ENCODE measurements at places on chromosomes 4 and X.

DNA sequence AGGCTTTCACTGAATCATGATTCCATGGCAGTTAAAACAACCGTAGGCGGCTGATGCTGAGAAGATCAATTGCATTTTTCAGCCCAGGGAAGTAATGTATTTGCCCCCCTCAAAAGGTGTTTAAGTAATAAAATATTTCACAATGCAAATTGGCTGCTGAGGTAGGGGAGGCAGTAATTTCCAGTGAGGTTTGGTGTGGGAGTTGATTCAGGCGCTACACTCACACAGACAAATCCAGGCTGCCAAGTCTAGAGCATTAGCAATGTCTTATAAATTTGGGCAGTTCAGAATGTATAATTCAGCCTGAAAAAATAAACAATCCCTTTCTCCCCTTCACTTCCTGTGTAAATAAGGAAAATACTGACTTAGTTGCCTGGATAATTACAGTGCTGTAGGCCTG, 461.7 kb downstream of the IDS start:
- no peak for DNase-seq

GRCh38 chrX:111608724-111609123, 72.2 kb upstream of the ALG13 start:
- DNase-seq = no peak

- no peak for DNase-seq
Measured at GRCh38 chr4:88690355-88690754, 7.3 kb downstream of the NAP1L5 start.

- DNase-seq = peak; percentile 39
Measured at GRCh38 chr4:121656269-121656641, 40.5 kb downstream of the ANXA5 start.

DNA sequence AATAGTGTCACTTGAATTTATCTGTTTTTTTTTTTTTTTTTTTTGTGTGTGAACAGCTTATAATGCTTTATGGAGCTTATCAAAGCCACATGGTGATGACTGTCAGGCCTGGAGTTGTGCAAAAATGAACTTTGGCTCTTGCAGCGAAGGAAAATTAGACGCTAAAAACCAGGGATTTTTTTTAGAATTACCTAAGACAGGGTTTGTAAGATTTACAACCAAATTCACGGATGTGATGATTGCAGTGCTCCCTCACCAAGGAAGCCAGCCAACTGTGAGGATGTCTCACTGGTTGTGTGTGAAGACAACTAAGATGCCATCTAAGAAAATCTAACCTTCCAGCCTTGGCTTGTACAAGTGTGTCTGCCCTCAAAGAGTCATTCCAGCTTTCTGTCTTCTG, 127.1 kb upstream of the SLC4A4 start:
- DNase-seq = no peak

- no peak for DNase-seq
Measured at GRCh38 chr4:67460574-67460973, 84.7 kb downstream of the CENPC start.

DNA sequence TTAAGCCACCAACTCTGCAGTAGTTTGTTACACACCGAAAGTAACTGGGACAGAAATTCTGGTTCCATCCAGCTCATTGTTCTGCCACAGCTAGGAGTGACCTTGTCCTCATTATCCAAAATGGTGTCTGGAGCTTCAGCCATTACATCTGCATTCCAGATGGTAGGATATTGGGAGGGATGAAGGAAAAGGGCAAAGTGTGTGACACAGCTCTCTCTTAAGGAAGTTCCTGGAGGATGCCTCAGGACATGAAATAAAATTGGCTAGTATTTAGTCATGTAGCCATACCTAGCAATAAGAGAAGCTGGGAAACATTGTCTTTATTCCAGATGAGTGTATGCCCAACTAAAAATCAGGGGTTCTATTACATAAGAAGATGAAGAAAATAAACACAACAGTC, 262.0 kb downstream of the BCOR start:
- DNase-seq = no peak

GRCh38 chrX:40806513-40807220, 71.3 kb upstream of the MED14 start:
- DNase-seq = no peak

- DNase-seq = no peak
Measured at GRCh38 chr4:143071351-143071750, 113.4 kb upstream of the USP38 start.

DNA sequence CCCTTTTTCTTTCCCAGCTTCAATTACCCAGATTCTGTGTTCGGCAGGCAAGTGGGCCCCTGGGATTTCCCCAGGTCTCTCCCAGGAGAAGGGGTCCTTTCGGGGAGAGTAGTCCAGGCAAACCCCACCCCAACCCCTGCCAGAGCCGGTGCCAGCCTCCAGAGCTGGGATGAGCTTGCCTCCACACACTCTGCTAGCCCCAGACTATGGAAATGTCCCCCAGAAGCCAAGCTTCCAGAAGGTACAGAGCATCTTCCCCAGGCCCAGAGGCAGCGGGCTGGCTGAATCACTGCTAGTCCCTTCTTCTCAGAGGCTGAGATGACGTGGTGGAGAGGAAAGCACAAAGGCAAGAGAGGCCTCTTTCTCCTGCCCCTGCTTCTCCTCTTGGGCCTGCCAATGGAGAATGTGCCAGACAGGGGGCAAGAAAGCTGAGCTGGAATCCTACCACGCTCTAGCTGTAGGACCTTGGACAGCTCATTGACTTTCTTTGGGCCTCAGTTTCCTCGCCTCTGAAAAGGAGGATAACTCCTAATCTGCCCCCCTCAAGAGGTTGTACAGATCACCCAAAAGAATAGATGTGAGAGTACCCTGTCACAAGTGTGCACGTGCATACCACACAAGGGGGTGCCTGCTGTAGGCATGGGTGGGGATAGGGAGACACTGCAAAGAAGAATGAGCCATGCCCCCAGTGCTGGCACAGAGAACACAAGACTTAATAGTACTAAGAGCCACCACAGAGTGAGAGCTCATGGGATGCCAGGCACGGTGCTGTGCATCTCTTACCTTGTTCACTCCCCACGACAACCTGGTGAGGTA, 2.1 kb downstream of the SASH3 start:
- DNase-seq = no peak

DNA sequence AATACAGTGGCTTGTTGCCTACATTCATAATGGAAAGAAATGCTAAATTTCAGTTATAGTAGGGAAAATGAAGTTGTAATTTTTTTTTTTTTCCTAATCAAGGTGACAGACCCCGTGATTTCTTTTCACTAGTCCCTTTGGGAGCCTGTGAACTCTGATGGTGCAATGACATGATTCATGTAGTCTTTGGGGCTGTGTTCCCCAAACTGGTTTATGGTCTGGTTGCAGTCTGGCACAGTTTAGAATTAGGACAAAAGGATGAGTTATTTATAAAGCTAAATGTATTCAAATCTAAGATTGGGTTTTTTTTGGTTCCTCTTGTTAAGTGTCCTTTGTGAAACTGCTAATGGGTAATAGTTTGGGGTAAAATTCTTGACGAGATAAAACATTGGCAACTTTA, 66.0 kb downstream of the REPS2 start:
- no peak for DNase-seq

GRCh38 chr4:8179771-8180170, 19.3 kb upstream of the SH3TC1 start:
- DNase-seq = no peak

DNA sequence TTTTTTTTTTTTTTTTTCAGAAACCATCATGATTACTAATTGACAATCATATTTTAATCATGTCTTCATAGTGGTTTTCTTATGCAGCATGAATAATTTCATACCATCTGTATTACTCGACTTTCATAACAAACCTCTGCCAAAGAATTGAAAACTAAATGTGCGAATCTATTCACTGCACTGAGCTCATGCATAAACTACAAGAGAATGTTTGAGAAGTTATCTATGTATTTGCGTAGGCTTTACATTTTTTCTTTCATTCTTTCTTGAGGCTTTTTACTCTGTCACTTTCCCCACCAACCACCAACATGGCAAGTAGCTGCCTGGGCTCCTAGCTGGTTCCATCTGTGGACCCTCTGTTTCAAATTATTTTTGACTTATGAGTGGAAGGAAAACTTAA, 1761.0 kb downstream of the STIM2 start:
- DNase-seq = peak; percentile 25

DNA sequence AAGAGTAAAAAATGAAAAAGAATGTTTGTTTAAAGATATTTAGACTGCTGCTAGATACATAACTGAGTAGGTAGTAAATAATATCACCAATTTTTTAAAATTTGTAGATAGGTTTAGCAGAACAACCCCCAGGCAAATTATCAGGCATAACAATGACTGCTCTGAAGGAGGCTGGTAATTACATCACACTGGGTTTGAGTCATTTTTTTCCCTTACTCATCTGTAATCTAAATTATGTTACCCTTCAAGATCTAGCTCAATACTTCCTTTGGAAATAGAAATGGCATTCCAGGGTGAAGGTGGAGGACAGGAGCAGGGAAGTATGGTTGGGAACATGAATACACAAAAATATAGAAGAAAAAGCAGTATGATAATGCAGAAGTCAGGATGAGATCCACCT, 431.6 kb upstream of the MAOA start:
- no peak for DNase-seq

DNA sequence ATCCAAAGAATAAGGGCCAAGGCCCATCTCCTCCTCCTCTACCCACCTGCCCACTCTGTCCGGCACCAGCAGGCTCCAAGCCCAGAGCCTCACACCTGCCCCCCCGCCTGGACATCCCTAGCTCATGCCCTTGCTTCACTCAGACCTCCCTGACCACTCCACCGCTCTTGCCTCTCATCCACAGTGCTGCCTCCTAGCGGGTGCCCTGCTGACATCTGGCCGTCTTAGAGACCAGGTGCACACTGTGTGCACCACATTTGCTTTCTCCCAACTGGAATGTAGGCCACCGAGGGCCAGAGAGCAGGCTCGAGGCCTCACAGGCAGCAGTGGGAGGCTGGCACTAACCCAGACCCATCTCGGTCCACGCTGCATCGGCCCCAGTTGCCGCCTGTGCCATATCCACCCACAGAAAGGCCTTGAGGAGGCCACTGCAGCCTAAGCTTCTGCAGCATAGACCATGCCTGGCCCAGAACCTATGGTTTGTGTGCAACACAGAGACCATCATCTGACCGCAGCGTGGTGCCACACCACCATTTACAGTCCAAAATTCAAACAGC, 13.5 kb downstream of the LETM1 start:
- DNase-seq = no peak

GRCh38 chrX:43878906-43879526, 3.2 kb downstream of the MAOB start:
- DNase-seq = no peak

GRCh38 chr4:56209767-56210166, 177.5 kb downstream of the AASDH start:
- DNase-seq = no peak

- DNase-seq = no peak
Measured at GRCh38 chrX:74656079-74656745, 41.8 kb upstream of the RLIM start.

All from fibroblast of skin of left biceps (primary cell).